Posterior vena cava (tissue), 2 donors: ENCODE measurements at places on chromosomes 3 and 15. TPM values are rescaled to one million over a fixed set of nuclear protein-coding genes. Genes with fewer than 3 reads are reported as not detected.

MB21D2 gene
- total RNA-seq: 6.3 TPM

ITIH1 gene
- total RNA-seq: 2.6 TPM

CLDN16 gene
- not detected for total RNA-seq

AMIGO3 gene
- total RNA-seq: not detected

GPR171 gene
- 1.4 TPM for total RNA-seq
